Natural killer cell treated with Interleukin-12 subunit alpha and Interleukin-12 subunit beta and Interleukin-15 and Interleukin-18, amount 100 ng/mL, for 72 hours (primary cell): ENCODE measurements at places on chromosomes 12 and 14. TPM values are rescaled to one million over a fixed set of nuclear protein-coding genes. Genes with fewer than 3 reads are reported as not detected.
A peak's percentile ranks its signal among the peaks of the same experiment; 100 is the strongest.

GRCh38 chr12:96361074-96361473, 39.2 kb downstream of the CDK17 start:
- peaks cover 33% of the 10 kb centered on the region for H3K4me1 ChIP-seq
- H3K27me3 ChIP-seq = no peaks in the 10 kb centered on the region
- DNase-seq = no peak
- no peak overlapping the region for H3K4me3 ChIP-seq
- H3K36me3 ChIP-seq = no peaks in the 10 kb centered on the region

Gene CCDC177
- total RNA-seq = not detected

- peaks cover 23% of the 10 kb centered on the region for H3K27me3 ChIP-seq
- no peak for DNase-seq
- no peak overlapping the region for H3K27ac ChIP-seq
Observed at GRCh38 chr12:128983371-128983770, 130.1 kb downstream of the GLT1D1 start.

DNA sequence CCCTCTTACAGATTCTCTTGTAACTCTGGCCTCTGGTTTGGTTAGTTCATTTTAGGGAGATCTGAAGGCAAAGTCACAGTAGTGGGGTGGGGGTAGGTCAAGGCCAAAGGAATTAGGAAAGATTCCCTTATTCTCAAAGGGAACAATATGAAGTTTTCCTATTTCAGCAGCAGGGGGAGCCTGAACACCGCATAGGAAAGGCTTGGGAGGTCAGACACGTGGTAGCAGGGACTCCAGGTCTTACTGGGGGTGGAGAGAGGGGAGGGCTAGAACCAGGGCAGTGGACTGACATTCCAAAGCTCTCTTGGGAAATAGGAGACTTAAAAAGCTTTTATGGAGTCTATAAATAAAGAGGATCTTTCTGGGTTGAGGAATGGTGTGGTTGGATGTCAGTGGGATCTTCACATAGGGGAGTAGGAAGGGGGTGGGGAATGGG, 1.3 kb downstream of the ZC3H10 start:
- H3K27ac ChIP-seq = peak overlapping the region; percentile 97
- peak; percentile 74 for DNase-seq
- peak overlapping the region; percentile 99 for H3K4me3 ChIP-seq
- peaks cover 39% of the 10 kb centered on the region for H3K4me1 ChIP-seq
- H3K36me3 ChIP-seq = peaks cover 17% of the 10 kb centered on the region

GRCh38 chr14:88933191-88933590, 108.7 kb downstream of the TTC8 start:
- H3K4me3 ChIP-seq = no peak overlapping the region
- no peak overlapping the region for H3K27ac ChIP-seq
- no peaks in the 10 kb centered on the region for H3K36me3 ChIP-seq
- DNase-seq = no peak

GRCh38 chr12:78829690-78830089, 34.9 kb upstream of the SYT1 start:
- H3K4me3 ChIP-seq = no peak overlapping the region
- DNase-seq = no peak
- H3K4me1 ChIP-seq = no peaks in the 10 kb centered on the region
- H3K36me3 ChIP-seq = no peaks in the 10 kb centered on the region

DNA sequence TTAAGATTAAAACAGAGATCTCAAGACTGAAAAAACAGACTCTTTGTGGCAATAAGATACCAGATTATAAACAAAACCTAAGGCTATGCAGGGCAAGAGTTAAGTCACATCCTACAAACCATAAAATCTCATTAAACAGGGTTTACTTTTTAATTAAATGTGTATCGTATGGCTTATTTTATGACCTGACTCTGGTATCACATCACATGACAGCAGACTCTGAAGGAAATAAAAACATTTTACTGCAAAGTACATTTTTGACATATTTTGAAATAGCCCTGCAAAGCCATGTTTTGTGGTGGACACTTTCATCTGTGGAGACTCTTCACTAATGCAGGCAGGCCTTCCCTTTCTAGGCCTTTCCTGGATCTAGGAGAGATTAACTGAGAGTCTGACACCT, 327.6 kb upstream of the CLEC14A start:
- no peak overlapping the region for H3K4me3 ChIP-seq
- no peak for DNase-seq
- H3K27ac ChIP-seq = no peak overlapping the region
- H3K4me1 ChIP-seq = no peaks in the 10 kb centered on the region

GRCh38 chr12:81859521-81859920, 100.4 kb upstream of the PPFIA2 start:
- DNase-seq = no peak
- no peaks in the 10 kb centered on the region for H3K27me3 ChIP-seq
- no peaks in the 10 kb centered on the region for H3K36me3 ChIP-seq
- H3K4me3 ChIP-seq = no peak overlapping the region
- no peaks in the 10 kb centered on the region for H3K4me1 ChIP-seq

GRCh38 chr12:109881752-109882151, 1.4 kb upstream of the GLTP start:
- H3K27me3 ChIP-seq = no peaks in the 10 kb centered on the region
- H3K4me3 ChIP-seq = peak overlapping the region; percentile 81
- H3K36me3 ChIP-seq = no peaks in the 10 kb centered on the region

GRCh38 chr14:72418806-72419205, 475.1 kb downstream of the DPF3 start:
- H3K4me1 ChIP-seq = peaks cover 18% of the 10 kb centered on the region
- no peak for DNase-seq
- no peaks in the 10 kb centered on the region for H3K36me3 ChIP-seq
- peaks cover 10% of the 10 kb centered on the region for H3K27me3 ChIP-seq

DNA sequence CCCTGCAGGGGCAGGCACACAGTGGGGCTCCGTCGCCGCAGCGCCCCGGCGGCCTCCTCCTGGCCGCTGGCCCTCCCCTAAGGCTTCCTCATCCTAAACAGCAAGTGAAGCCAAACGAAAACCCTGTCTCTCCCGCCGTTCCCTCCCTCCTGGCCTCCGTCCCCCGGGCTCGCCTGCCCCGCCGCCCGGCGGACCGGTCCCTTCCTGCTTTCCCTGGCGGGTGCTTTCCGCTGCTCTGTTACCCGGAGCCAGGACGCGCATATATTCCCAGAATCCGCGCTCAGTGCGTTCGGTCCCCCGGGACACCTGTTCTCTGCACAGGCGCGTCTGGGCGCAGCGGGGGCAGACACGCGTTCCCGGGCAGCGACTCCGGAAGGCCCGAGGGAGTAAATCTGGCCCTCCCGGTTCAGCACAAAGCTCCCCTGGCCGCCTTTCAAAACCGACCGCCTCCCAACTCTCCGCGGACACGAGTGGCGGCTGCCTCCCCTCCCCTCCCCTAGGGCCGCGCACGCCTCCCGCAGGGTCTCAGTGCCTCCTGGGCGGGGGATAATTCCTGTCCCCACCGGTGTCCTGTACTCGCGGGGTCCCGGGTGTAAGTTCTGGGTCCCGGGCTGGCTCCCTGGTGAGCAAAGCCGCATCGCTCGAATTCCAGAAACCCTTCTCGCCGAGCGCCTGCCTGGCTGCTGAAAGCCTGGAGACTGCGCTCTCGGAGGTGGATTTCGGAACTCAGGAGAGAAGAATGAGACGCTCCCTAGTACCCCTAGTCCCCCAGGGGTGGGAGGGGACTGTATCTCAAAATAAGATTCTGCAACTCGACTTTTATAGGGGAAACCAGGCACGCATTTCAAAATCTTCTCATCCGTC, 21.4 kb upstream of the CEP170B start:
- peaks cover 49% of the 10 kb centered on the region for H3K27me3 ChIP-seq
- H3K4me1 ChIP-seq = no peaks in the 10 kb centered on the region
- DNase-seq = no peak
- no peaks in the 10 kb centered on the region for H3K36me3 ChIP-seq

DNA sequence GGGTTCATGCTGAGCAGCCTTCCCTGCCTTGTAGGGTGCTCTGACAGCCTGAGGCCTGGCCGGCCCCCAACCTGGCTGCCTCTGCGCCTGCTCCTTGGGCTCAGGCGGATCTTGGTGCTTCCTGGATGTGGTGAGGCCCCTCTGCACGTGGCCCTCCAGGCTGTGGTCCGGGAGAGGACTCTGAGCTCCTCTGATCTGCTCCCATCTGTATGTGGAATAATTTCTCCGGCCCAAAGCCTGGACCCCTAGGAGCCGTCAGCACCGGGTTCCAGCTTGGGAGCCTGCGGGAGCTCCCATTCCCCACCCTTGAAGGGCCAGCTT, 21.3 kb upstream of the EIF2B2 start:
- no peaks in the 10 kb centered on the region for H3K36me3 ChIP-seq
- H3K4me3 ChIP-seq = no peak overlapping the region
- H3K4me1 ChIP-seq = no peaks in the 10 kb centered on the region
- H3K27ac ChIP-seq = no peak overlapping the region
- DNase-seq = no peak
- no peaks in the 10 kb centered on the region for H3K27me3 ChIP-seq

GRCh38 chr12:27337376-27337775, 4.7 kb downstream of the BMAL2 start:
- DNase-seq = no peak
- no peak overlapping the region for H3K4me3 ChIP-seq
- H3K27me3 ChIP-seq = peaks cover 13% of the 10 kb centered on the region

- H3K27me3 ChIP-seq = no peaks in the 10 kb centered on the region
- H3K36me3 ChIP-seq = no peaks in the 10 kb centered on the region
- H3K4me3 ChIP-seq = no peak overlapping the region
Observed at GRCh38 chr12:103809154-103809553, 31.9 kb downstream of the NT5DC3 start.

DNA sequence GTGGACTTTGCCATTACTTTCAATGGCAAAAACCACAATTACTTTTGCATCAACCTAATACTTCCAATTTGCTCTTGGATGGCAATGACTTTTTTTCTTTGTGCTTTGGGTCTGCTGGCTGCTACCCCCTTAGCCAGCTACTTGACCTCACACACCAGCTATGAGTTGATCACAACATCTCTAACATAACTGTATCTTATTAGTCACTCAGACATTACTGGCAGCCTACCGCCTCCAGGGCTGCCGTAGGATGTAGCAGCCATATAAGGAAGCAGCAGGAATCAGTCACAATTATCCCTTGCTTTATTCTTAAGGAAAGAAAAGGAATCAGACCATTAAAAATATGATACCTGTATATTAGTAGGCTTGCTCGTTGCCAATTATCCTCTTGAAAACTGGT, 260.5 kb downstream of the ADAMTS20 start:
- H3K36me3 ChIP-seq = no peaks in the 10 kb centered on the region
- H3K4me3 ChIP-seq = no peak overlapping the region
- no peaks in the 10 kb centered on the region for H3K4me1 ChIP-seq
- no peak overlapping the region for H3K27ac ChIP-seq
- no peaks in the 10 kb centered on the region for H3K27me3 ChIP-seq

GRCh38 chr12:57280211-57281062, 29.4 kb upstream of the STAC3 start:
- peaks cover 22% of the 10 kb centered on the region for H3K36me3 ChIP-seq
- peak overlapping the region; percentile 28 for H3K4me3 ChIP-seq
